Glutamatergic neuron (in vitro differentiated cells): ENCODE measurements at places on chromosomes 4 and X. TPM values are rescaled to one million over a fixed set of nuclear protein-coding genes. Genes with fewer than 3 reads are reported as not detected.

DNA sequence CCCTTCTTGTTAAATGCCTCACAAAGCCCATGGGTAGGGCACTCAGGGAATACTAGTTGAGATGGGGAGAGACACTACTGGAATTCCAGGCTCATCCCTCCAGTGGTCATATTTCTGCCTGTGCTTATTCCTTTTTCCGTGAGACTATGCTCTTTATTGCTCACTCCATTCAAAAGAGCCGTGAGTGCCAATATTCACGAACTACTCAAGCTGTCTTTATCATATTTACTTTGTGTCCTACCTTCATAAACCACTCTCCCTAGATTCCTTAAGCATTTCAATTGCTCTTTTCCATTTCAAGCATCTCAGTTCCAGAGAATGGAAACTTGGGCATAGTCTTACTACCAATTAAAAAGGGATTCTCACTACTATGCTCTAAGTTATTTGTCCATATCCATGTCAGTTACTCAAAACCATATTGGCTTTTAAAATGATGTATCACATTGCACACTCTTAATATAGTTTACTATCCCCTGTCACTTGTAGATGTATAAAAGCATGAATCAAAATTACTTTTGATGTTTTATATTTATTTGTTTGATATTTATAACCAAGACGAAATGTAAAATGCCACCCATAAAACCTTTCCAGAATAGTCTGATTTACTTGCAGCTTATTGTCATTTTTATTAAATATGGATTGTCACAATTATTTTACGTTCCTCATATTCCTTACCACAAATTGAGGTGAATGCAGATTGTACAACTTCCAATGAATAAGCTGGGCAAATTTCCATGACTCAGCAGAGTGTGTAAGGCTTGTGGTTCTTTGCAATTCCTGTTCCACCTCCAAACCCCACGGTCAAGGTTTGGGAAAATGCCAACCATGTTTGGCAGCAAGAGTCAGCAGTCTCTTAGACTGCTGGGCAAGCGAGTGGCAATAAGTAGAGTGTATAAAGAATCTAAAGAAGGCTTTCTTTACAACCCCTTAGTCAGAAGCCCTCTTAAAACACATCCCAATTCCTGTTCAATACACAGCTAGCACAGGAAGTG is 24.4 kb downstream of the ENOX2 start:
- H3K27me3 ChIP-seq, result no peaks in the 10 kb centered on the region
- no peak for DNase-seq
- H3K27ac ChIP-seq, result no peak overlapping the region
- H3K4me1 ChIP-seq, result peaks cover 1% of the 10 kb centered on the region
- no peak overlapping the region for H3K4me3 ChIP-seq

- peaks cover 9% of the 10 kb centered on the region for H3K4me1 ChIP-seq
- peak; percentile 52 for DNase-seq
- peaks cover 13% of the 10 kb centered on the region for H3K27me3 ChIP-seq
Observed at GRCh38 chr4:71186566-71187403, 152.0 kb upstream of the SLC4A4 start.

DNA sequence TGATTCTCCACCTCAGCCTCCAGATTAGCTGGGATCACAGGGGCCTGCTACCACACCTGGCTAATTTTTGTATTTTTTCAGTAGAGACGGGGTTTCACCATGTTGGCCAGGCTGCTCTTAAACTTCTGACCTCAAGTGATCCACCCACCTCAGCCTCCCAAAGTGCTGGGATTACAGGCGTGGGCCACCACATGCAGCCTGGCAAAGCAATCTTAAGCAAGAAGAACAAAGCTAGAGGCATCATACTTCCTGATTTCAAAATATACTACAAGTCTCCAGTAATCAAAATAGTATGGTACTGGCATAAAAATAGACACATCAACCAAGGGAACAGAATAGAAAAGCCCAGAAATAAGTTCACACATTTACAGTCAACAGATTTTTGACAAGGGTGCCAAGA is 12.8 kb upstream of the F8A1 start:
- H3K27me3 ChIP-seq, result peaks cover 2% of the 10 kb centered on the region
- DNase-seq, result no peak
- H3K27ac ChIP-seq, result no peak overlapping the region

GRCh38 chr4:35464964-35465528 is 779.3 kb downstream of the ARAP2 start:
- peaks cover 1% of the 10 kb centered on the region for H3K36me3 ChIP-seq
- H3K4me3 ChIP-seq, result no peak overlapping the region
- H3K27ac ChIP-seq, result no peak overlapping the region
- peaks cover 3% of the 10 kb centered on the region for H3K27me3 ChIP-seq
- no peak for DNase-seq

GRCh38 chr4:22744478-22745062 is 51.8 kb downstream of the GBA3 start:
- H3K27ac ChIP-seq, result no peak overlapping the region
- H3K27me3 ChIP-seq, result no peaks in the 10 kb centered on the region

DNA sequence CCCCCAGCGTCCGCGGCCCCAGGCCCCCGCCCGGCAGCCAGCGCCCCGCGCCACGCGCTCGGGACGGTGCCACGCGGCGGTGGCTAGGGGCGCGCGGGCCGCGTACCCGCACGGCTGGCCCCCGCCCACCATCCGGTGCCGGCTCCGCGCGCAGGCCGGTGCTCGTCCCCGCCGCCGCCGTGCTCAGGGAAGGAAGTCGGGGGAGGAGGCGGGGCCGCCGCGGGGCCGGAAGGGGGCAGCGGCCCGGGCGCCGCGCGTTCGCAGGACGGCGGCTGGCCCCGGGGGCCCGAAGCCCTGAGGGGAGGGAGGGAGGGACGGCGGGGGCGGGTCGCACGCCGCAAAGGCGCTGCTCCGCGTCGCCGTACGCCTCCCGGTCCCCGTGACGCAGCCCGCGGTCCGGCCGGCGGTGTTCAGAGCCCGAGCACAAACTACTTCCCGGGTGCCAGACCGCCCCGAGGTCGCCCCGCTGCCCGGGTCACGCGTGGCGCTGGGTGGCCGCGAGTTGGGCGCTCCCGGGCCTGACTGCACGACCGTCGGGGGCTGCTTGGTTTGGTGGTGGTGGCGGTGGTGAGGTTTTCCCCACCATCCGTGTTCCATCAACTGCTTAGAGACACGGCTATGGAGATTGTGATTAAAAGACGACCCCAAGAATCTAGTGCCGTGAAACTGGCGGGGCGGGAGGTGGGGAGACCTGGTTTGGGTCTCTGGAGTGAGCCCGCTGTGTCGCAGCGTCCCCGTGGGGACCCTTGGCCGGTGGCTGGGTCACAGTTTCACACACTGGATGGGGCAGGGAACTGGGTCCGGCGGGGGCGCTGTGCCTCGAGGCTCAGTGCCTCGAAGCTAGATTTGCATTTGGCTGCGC is at the start of gene DCTD:
TSS of gene DCTD (minus strand) at position 205 of the 862 bp plus-strand sequence. CDS start 1,818 bp downstream, outside the sequence.
- peak within 1 kb of the TSS; percentile 81 for H3K27ac ChIP-seq
- H3K4me3 ChIP-seq, result peak within 1 kb of the TSS; percentile 85
- H3K4me1 ChIP-seq, result peaks cover 9% of the 10 kb centered on the region
- no peaks in the 10 kb centered on the region for H3K36me3 ChIP-seq

DNA sequence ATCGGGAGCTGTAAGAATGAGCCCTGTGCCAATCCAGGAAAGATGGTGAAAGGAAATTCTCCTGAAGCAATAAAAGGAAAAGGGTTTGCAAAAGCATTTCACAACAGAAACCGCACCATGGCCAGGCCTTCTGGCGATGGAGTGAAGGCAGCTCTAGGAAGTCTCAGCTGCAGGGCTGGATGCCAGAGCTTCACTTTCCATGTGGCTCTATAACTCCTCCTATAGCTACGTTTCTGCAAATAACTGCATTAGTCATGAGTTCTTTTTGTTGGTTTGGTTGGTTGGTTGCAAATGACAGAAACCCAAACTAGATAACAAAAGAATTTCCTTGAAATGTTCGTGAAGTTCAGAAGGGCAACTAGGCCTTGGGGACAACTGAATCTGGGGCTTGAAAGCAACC is 84.6 kb downstream of the RELL1 start:
- peaks cover 7% of the 10 kb centered on the region for H3K27me3 ChIP-seq
- DNase-seq, result no peak
- peaks cover 3% of the 10 kb centered on the region for H3K4me1 ChIP-seq
- H3K4me3 ChIP-seq, result no peak overlapping the region
- H3K36me3 ChIP-seq, result no peaks in the 10 kb centered on the region

- no peak overlapping the region for H3K27ac ChIP-seq
- DNase-seq, result no peak
- H3K27me3 ChIP-seq, result no peaks in the 10 kb centered on the region
- no peaks in the 10 kb centered on the region for H3K4me1 ChIP-seq
- no peaks in the 10 kb centered on the region for H3K36me3 ChIP-seq
Observed at GRCh38 chr4:141669501-141669900, 33.1 kb downstream of the IL15 start.

DNA sequence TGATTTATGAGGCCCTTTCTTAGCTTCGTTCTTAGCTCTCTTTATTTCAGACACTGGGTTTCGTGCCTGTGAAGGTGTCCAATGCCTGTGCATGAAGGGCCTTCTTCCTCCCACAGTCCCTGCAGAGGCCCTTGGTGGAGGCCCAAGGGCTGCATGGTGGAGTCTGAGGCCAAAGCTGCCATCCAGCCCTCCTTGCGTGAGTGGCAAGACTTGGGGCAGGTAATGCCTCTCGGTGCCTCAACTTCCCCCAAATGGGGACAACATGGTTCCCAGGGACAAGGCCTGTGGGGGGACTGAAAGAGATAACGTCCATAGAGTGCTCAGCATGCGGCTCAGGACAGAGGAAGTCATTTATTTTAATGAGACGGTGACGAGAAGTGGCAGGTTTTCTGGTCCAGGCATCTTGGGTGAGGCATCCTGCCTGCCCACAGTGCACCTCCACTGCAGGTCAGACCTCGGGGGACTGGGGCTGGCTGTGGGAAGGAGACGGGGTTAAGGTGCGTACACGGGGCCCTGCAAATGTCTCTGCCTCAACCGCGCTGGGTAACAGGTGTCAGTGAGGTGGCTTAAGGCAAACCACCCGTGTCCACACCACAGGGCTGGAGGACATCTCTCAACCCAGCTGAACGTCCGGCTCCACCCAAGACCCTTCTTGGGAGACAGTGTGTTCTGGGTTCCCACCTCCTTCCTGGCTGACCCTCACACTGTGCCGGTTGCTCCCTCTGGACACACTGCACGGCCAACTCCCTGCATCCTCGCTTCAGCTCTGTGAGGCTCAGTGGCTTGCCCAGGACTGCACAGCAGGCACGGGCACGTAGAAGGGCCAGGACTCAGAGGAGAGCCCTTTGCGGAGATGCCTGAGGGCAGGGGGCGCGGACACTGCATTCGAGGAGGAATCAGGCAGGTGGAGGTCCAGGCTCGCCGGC is 50.5 kb downstream of the PSAPL1 start:
- no peak overlapping the region for H3K4me3 ChIP-seq
- H3K36me3 ChIP-seq, result no peaks in the 10 kb centered on the region
- H3K27me3 ChIP-seq, result peaks cover 11% of the 10 kb centered on the region
- H3K4me1 ChIP-seq, result peaks cover 10% of the 10 kb centered on the region

DNA sequence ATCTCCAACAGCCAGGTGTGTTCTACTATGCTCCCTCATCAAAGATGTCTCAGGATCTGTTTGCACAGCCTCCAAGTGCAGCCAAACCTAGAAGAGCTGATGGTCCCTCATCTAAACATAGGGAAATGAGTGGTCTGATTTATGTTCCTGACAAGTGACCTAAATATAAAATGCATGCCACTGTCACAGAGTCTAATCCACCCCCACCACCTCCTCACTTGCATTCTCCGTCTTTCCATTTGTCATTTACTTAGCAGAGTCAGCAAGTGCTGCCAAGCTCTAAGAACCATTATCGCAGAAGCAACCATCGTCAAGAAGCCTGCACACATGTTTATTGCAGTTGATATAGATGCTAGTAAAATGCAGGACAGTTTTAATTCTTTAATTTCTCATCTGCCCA is 33.1 kb upstream of the VCX3A start:
- no peaks in the 10 kb centered on the region for H3K27me3 ChIP-seq
- H3K4me3 ChIP-seq, result no peak overlapping the region
- no peak for DNase-seq
- no peaks in the 10 kb centered on the region for H3K36me3 ChIP-seq
- no peaks in the 10 kb centered on the region for H3K4me1 ChIP-seq

CFAP99 gene
- not detected for total RNA-seq

GABRE gene
- not detected for total RNA-seq

PKD2 gene
- total RNA-seq, result 20.7 TPM

PNMA5 gene
- not detected for total RNA-seq

ARHGAP6 gene
- 3.6 TPM for total RNA-seq

TLR2 gene
- total RNA-seq, result not detected
